ENCODE measurements at places on chromosomes 1 and 21.

GRCh38 chr21:42650033-42650370, 3.4 kb upstream of the PDE9A start:
- no peak for DNase-seq

DNA sequence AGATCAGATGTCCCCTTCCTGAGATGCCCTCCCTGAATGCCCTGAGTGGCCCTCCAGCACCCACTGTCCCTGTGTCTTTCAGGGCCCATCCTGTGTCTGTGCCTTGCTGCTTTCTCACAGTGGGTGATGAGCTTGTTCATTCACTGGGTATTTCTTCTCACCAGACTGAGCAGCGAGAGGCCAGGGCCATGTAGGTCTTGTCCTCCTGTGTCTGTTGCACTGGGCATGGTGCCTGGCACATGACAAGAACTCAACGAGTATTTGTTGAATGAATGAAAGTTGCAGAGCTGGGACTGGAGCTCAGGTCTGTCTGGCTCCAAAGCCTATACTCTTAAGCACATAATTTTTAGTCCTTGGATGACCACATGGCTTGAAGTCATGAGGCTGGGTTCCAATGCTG, 93.8 kb downstream of the PTPRU start:
- no peak for DNase-seq

- DNase-seq = no peak
Observed at GRCh38 chr1:81439046-81439823, 361.5 kb upstream of the ADGRL2 start.

DNA sequence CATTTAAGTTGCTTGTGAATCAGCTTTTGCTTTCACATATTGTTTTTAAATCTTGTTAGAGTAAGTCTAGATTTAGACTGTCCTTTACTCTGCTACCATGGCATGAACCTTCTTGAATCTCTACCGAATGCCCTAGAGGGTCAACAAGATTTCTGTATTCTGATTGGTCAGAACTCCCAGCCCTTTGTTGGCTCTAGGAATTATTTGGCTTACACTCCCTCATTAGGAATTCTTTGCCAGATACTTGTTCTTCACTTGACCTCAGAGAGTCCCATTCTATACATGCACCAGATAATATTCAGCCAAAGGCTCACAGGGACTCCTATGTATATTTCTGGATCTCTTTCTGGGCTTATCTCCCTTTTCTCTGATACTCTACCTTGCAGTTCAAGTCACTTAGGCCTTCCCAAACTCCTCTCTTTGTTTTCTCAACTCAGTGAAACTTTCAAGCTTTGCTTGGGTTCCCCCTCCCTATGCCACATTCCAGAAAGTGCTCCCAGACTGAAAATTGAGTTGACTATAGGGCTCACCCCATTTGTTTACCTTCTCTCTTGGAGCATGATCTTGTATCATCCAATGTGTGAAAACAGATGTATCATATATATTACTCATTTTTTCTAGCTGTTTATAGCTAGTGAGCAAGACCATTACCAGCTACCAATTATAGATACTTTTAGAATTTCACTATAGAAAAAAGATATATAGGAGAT, 405.0 kb downstream of the PLPP3 start:
- DNase-seq = no peak

GRCh38 chr1:76074321-76075187, at the start of gene ST6GALNAC3:
TSS of gene ST6GALNAC3 (plus strand) at chr1:76074746.
- peak; percentile 74 for DNase-seq

- DNase-seq = no peak
Observed at GRCh38 chr21:31258073-31258472, 86.0 kb downstream of the TIAM1 start.

DNA sequence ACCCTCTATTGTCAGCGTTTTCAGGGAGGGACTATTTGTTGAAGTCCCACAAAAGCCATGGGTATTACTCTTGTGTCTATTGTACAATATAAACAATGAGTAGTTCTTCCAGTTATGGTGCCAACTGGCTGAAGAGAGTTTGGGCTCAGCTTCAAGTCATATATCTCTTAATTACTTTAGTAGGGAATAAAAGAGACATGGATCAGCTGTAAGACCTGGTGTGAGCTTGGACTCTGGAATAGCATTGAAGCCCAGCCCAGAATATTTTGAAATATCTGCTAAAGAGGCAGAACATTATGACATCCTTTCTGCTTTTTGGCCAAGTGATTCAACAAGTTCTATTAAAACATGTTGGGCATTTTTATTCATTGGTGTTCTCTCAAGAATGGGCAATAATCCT, 224.9 kb downstream of the BACH1 start:
- DNase-seq = no peak

GRCh38 chr1:57311411-57311810, 112.4 kb downstream of the DAB1 start:
- DNase-seq = no peak

DNA sequence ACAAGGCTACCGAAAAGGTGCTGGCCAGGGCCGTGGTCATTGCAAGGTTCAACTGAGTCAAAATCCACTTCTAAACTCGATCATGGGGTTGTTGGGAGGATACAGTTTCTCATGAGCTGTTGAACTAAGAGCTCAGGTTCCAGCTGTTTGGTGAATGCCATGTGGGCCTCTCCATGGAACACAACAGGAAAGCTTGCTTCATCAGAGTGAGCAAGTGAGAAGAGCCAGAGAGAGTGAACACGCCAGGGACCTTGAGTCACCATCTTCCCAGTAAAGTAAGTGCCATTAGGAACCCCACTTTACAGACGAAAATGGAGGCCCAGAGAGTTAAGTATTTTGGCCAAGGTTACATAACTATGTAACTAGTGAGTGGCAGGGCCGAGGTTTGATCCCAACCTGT, 475.1 kb upstream of the VAMP3 start:
- no peak for DNase-seq

DNA sequence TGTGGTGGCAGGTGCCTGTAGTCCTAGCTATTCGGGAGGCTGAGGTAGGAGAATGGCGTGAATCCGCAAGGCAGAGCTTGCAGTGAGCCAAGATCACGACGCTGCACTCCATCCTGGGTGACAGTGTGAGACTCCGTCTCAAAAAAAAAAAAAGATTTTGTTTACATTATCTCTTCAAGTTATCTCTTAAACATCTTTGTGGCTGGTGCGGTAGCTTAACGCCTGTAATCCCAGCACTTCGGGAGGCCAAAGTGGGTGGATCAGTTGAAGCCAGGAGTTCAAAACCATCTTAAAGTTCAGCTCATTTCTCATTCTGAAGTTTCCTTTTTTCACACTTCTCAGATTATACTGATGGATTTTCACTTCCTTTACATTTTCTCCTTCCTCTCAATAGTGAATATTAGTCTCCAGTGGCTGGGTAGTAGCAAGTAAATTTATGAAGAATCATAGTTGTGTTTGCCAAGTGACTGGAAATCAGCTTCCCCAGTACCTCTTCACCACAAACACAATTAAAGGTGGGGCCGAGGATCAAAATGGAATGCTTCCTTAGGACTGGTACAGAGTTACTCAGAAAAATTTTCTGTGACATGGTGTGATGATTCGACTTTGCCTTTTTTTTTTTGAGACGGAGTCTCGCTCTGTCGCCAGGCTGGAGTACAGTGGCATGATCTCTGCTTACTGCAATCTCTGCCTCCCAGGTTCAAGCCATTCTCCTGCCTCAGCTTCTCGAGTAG, 13.8 kb downstream of the PIP5K1A start:
- no peak for DNase-seq

DNA sequence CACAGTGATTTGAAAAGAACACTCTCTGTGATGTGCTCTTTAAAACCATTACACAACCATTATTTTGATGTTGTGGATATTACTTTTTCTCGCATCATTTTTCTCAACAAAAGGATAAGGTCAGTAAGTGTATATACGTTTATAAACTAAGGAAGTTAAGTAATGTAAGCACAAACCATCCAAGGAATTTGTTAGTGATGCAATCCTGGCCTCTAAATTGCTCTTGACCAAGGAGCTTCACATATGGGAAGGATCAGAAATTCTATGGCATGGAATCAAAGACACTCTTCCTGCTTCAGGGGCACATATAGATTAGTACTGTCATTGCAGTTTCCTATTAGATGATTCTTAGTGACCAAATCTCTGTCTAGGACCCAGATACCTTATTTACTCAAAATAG, 3.6 kb upstream of the PPP2R5A start:
- DNase-seq = no peak

GRCh38 chr1:228827019-228827418, 91.7 kb downstream of the RHOU start:
- no peak for DNase-seq

DNA sequence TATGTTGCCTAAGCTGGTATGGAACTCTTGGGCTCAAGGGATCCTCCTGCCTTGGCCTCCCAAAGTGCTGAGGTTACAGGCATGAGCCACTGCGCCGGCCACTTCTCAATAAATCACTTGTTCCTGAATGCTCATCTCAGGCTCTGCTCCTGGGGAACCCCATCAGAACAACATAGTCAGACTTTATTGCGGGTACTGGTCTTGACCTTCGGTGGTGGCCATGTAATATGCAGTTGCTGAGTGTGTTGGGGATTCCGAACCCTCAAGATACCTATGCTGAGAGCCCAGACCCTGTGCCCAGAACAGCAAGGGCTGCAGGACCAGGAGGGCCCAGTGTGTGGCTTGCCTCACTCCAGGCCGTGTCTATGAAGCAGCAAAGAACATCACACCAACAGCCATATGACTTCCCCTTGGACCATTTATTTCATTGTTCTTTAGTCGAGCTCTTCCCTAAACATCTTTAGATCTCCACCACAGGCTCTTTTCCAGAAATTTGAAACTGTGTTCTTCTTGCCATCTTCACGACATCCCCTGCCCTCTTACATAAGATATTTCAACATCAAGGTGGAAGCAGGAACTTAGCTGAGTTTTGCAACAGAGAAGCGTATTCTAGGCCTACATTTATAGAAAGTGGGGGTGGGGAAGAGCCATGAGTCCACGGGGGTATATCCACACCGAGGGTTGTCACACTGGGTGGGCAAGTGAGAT, 12.7 kb upstream of the SDHB start:
- DNase-seq = no peak

GRCh38 chr1:145898756-145899155, 11.1 kb downstream of the ITGA10 start:
- no peak for DNase-seq

GRCh38 chr21:41188486-41189149, 20.7 kb downstream of the BACE2 start:
- DNase-seq = no peak

GRCh38 chr1:85366391-85367170, 90.1 kb upstream of the BCL10 start:
- DNase-seq = no peak

DNA sequence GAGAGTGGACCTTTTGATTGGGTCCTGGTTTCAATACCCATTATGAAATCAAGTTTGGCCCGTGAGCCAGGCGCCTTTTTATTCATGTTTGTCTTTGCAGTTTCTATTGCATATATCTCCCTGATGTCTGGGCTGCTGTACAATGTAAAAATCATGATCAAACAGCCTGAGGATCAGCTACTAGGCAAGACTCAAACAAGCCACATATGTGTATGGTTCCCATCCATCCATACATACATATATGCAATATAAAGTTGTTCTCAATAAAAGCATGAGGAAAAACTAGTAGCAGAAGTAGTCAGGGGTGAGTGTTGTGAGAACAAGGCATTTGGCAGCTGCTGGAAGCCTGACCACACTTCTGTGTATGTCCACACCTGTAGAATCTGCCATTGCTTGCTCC, 562.4 kb upstream of the USP24 start:
- no peak for DNase-seq

- DNase-seq = no peak
Observed at GRCh38 chr1:195202241-195202640, 1406.0 kb downstream of the KCNT2 start.

GRCh38 chr1:206005234-206005633, 2.0 kb upstream of the RAB7B start:
- no peak for DNase-seq

- no peak for DNase-seq
Observed at GRCh38 chr1:15326691-15327588, 79.9 kb downstream of the FHAD1 start.

DNA sequence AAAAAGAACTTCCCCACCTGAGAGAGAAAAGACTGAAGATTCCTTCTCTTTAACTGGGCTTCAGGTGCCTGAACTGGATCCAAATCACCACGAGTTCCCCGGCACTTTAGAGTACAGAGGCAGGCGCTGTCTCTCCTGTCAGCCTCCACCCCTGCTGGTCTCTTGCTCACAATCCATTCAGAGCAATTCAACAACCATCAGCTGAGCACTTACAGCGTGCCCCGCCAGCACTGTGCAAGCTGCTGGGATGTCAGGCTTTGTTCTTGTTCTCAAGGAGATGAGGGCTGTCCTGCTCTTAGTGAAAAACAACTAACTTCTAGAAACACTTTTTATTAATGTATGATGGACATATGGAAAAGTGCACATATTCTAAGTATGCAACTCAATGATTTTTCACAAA, 68.7 kb upstream of the VAMP3 start:
- DNase-seq = no peak

DNA sequence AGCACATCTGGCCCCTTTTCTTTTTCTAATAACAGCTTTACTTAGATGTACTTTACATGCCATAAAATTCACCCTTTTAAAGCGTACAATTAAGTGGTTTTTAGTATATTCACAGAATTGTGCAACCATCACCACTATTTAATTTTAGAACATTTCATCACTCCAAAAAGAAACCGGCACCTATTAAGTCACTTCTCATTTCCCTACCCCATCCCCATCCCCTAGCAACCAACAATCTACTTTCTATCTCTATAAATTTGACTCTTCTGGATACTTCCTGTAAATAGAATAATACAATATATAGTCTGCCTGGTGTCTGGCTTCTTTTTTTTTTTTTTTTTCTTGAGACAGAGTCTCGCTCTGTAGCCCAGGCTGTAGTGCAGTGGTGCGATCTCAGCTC, 59.5 kb upstream of the ENAH start:
- no peak for DNase-seq

GRCh38 chr1:92909321-92909720, 51.9 kb downstream of the DIPK1A start:
- DNase-seq = peak; percentile 3

DNA sequence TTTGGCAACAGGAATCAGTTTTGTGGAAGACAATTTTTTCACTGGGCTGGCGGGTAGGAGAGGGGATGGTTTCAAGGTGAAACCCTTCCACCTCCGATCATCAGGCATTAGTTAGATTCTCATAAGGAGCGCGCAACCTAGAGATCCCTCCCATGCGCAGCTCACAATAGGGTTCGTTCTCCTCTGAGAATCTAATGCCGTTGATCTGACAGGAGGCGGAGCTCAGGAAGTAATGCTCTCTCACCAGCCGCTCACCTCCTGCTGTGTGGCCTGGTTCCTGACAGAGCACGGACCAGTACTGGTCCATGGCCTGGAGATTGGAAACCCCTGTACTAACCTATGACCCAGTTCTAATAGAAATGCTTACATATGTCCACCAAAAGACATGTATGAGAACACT, 96.6 kb upstream of the KIAA1614 start:
- no peak for DNase-seq

- peak; percentile 96 for DNase-seq
Observed at GRCh38 chr1:179025125-179025974, at the start of gene FAM20B. TSS of gene FAM20B (plus strand) at chr1:179025894. CDS start at chr1:179043848, 17,954 bp downstream.

GRCh38 chr1:226938903-226939437, 1.1 kb upstream of the COQ8A start:
- DNase-seq = no peak

- DNase-seq = no peak
Observed at GRCh38 chr1:241271427-241271826, 85.6 kb downstream of the RGS7 start.

- peak; percentile 64 for DNase-seq
Observed at GRCh38 chr1:94039514-94039870, 81.5 kb downstream of the ABCA4 start.

GRCh38 chr1:42317308-42317707, 17.7 kb downstream of the FOXJ3 start:
- DNase-seq = no peak
